Caco-2 (cell line): ENCODE measurements at places on chromosomes 12 and 14.

GRCh38 chr14:106813477-106813823 lies 1287.1 kb downstream of the TMEM121 start:
- DNase-seq: no peak

DNA sequence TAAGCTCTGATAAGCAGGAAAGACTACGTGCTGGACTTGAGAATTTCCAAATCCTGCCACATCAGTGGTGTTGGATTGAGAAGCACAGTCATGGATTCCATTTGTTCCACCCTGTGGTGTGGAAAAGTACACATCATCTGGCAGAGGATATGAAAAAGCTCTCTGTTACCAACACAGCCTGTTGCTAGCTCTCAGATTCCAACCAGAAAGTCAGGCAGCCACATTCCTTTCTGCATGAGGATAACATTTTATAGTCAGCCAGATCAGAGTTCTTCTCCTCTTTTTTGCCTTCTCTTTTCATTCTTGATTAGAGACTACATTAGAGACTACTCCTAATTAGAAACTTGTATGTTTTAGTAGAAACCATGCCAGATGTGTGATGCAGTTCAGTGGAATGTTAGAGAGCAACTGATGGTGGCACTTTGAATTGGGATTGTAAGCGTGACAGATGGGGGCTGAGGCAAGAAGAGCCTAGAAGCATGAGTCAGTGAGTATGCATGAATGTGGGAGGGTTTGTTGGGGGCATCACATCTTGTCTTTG lies 61.2 kb upstream of the STXBP6 start:
- DNase-seq: peak; percentile 24

GRCh38 chr12:23628806-23629205 lies 320.7 kb downstream of the SOX5 start:
- no peak for DNase-seq

DNA sequence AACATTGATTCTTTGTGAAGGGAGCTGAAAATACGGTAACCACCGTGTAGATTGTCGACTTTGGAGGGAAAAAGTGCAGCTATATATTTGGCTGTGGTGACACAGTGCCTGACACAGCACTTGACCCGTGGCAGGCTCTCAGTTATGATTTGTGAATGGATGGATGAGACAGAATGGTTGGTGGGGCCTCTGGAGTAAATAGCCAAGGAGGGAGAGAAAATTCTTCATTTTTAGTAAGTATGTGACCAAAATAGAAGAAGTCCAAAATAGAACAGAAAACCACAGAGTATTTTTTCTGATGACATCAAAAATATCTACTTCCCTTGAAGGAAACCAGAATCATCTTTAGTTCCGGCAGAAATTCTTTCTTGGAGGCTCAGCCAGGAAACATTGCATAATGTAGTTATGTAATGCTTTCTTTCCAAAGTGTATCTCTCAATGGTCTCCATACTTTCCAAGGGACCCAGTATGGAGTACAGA lies 82.0 kb upstream of the WSCD2 start:
- no peak for DNase-seq

GRCh38 chr12:77060136-77060882 lies 5.1 kb downstream of the E2F7 start:
- DNase-seq: no peak

- DNase-seq: peak; percentile 21
These were observed 129.1 kb upstream of the TBX3 start for GRCh38 chr12:114812858-114813761.

- DNase-seq: peak; percentile 61
These were observed 10.8 kb downstream of the RBM19 start for GRCh38 chr12:113955109-113955970.

- peak; percentile 44 for DNase-seq
These were observed 7.2 kb downstream of the DTD2 start for GRCh38 chr14:31449971-31450610.

GRCh38 chr12:28872654-28873268 lies 276.3 kb upstream of the FAR2 start:
- peak; percentile 78 for DNase-seq

- DNase-seq: no peak
These were observed 41.6 kb upstream of the RFX4 start for GRCh38 chr12:106541201-106541600.

DNA sequence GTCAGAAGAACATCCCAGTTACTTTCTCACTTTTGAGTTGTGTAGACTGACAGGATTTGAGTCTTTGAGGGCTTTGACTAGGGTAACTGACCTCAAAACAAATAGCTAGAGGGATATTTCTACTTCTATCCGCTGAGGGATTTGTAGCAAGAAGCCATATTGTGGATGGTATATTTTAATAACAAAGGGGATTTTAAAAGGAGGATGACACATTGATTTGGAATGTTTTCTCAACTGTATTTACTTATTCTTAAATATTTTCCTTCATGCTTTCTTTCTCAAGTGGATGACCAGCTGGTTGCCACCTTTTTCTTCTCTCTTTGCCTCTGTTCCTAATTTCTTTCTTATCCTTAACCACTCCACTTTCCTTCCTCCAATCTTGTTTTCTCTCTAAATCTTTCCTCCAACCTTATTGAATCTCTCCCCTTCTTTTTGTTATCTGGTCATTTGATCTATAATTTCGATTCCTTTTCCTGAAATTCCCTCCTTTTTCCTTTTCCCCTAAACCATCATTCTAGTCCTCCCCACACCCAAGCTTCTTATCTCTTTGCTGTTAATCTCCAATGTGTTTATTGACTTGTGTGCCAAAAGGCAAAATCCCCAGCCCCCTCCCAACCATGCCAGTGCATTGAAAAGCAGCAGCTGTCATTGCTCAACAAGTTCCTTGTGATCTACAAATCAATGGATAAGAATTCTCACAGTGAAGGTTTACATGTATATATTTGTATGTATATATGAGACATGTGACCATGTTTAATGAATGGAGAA lies 411.6 kb downstream of the RAD51B start:
- no peak for DNase-seq

GRCh38 chr12:3042394-3042793 lies 34.8 kb upstream of the TSPAN9 start:
- DNase-seq: no peak

DNA sequence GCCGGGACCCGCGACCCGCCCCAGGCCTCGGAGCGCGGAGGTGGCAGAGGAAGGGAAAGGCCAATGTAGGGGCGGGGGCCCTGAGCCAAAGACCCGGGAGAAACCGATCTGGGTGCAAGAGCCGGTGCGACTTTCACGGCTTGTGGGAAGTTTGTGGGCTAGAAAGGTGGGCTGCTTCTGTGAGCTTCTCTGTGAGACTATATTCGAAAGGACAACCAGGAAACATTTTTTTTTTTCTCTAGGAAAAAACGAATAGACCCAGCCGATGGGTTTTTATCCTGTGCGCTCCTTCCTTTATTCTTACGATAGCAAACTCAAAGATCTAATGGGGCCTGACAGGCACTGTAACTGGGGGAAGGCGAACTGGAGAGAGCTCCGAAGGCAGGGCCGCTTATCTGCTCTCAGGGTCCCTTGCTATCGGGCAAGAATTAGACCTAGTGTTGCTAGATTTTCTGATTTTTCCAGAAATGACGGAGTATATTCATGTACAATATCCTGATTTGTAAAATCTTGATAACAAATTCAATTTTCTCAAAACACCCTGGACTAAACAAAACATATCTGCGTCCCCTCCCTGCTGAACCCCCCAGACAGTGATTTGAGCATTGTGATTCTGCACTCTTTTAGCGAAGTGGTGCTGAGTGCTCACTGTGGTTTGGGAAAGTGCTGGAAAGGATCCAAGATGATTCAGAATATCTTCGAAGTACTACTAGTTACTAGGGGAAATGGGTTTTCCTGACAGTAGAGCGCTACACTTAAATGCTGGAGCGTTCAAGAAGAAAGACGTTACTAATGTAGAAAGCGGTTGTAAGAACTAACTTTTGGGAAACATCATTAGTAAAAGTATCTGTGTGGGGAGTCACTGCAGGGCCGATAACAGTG lies 563 bp upstream of the STXBP6 start:
- no peak for DNase-seq

DNA sequence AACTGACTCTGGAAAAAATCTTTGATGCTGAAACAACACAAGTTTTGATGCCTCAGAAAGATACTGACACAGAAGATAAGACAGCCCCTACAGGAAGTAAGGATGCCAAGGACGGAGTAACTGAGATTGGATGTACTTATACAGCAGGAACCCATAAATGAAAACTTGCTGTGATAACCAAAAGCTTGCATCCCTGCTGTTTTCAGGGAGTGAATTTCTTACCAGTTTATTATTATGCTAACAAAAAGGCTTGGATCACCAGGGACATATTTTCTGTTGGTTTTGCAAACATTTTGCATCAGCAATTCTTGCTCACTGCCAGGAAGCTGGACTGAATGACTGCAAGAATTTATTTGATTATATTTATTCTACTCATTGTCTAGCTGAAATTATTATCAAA lies 197.7 kb downstream of the NAV3 start:
- DNase-seq: no peak
